Stimulated activated CD4-positive, alpha-beta T cell treated with anti-CD3 and anti-CD28 coated beads, Interleukin-15, amount 100 ng/mL, for 1 hour (primary cell): ENCODE measurements at places on chromosomes 5 and 9.

DNA sequence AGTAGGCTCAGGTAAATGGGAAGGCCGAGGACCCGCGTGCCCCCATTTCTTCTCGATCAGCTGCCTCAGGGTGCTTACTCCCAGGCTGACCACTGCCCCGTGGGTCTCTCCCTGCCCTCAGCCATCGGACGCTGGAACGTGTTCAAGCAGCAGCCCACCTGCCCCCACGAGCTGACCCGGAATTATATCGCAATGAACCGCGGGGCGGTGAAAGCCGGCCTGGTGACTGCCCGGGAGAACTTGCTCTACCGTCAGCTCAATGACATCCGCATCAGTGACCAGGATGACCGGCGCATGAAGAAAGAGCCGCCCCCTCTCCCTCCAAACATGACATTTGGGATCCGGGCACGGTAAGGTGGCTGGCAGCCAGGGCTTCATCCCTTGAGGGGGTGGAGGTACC lies 83.2 kb upstream of the BARHL1 start:
- no peak for DNase-seq

- no peak for DNase-seq
Observed at GRCh38 chr9:107513464-107514100, 24.0 kb upstream of the KLF4 start.

GRCh38 chr9:122785269-122785668 lies 3.5 kb upstream of the OR5C1 start:
- DNase-seq = no peak

DNA sequence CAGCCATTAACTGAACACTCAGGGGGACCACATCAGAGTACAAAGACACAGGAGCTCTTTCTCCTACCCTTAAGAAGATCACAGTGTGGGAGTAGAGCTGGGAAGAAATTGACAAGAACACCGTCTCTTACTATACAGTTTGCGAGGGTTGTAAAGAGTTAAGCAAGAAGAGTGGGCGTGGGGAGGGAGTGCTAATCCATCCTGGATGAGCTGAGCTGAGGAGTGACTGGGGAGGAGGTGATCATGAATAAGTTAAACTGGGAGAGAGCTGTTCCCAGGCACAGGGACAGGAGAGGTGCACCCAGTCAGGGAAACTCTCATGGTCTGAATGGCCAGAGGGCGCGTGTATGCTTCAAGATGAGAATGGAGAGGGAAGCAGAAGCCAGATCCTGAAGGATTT lies 17.2 kb downstream of the TAF1L start:
- DNase-seq = no peak

- DNase-seq = no peak
Observed at GRCh38 chr5:179768326-179769085, 25.3 kb upstream of the LTC4S start.

DNA sequence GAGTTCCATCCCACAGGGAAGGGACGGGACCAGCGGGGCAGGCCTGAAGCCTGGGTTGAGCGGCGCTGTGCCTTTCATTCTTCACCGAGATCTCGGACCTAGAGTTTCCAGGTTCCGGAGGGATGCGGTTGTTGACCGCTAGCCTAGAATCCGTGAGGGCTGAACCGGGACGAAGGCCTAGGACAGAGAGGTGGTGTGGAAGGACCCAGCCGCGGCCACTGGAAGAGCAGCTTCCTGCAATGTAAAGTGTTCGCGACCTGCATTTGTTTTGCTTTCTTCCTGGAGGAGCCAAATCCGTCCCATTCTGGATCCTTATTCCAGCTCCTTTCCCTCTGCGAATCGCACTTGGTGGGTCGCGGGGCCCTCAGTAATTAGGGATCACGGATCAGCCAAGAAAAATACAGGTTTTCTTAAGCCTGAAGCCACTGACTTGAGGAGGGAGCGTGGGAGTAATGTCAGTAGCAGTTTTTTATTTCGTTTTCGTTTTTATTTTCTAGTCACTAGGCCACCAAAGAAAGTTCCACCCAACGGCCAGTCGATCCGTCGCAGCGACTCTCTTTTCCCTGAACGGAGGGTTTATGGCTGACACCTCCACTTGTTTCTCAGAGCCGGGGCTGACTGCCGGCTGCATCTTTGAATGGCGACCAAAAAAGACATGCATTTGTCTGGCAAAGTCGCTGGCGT lies 48.6 kb downstream of the ANXA2R start:
- no peak for DNase-seq

DNA sequence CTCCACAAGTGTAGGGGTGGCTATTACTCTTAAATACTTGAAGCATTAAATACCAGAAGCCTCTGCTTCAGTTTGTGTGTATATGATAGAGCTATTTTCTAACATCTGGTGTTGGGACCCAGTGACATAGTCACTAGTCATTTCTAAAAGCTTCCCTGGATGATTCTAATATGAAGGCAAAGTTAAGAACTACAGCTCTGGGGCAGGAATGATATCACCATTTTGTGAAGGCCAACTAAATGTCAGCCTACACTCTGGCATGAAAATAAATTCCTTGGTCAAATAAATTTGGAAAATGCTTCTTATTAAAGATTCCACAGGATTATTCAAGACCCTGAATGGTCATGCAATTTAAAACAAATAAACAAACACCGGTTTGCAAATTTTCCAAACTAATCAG lies 197.7 kb downstream of the PLK2 start:
- no peak for DNase-seq

DNA sequence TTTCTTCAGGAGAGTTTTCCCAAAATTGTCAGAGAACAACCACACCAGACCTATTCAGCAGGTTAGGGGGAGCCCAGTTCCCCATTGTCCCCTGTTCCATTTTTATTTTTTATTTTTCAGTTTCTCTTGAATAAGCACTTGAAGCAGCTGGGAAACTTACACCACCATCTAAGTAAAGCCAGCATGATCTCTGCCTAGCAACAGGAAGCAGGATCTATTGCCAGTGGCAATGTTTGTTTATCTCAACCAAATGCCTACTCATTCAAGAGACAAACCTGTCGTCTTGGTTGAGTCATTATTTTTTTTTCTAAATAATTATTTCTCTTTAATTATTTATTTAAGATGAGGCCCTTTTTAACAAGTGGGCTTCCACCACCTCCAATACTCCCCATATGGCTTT lies 379.3 kb downstream of the PLK2 start:
- DNase-seq = no peak

- no peak for DNase-seq
Observed at GRCh38 chr5:59654691-59655090, 238.8 kb downstream of the PDE4D start.

- DNase-seq = no peak
Observed at GRCh38 chr5:106014262-106014661, 1656.5 kb downstream of the EFNA5 start.

DNA sequence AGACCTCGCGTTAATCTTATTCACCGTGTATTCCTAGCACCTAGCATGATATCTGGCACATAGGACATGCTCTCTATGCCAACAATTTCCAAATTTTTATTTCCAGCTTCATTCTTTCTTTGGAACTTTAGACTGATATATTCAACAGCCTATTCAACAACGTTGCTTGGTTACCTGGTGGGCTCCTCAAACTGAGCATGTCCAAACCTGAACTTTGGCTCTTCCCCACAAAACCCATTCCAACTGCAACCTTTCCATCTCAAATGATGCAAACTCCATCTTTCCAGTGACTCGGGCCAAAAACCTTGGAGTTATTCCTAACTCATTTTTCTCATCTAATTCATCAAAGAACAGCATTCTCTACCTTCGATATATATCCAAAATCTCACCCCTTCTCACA lies 525.2 kb downstream of the AGTPBP1 start:
- no peak for DNase-seq

DNA sequence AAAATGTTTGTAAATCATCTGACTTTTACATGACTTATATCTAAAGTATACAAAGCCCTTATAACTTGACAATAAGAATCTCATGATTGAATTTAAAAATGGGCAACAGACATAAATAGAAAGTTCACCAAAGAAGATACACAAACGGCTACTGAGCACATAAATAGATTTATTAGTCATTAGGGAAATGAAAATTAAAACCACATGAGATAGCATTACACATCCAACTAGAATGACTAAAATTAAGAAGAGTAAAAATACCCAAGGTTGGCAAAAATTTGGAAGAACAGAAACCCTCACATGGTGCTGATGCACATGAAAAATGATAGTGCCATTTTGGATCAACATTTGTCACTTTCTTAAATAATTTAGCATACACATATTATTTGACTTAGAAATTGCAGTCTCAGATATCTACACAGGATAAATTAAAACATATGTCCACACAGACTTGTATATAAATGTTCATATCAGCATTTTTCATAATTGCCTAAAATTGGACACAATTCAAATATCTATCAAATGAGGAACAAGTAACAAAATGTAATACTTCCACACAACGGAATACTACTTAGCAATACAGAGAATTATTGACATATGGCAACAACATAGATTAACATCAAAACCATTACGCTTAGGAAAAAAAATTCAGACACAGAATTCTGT lies 359.1 kb upstream of the DAB2 start:
- DNase-seq = no peak

GRCh38 chr5:123735384-123735783 lies 223.4 kb downstream of the CSNK1G3 start:
- DNase-seq = no peak

- peak; percentile 17 for DNase-seq
Observed at GRCh38 chr9:7976167-7976755, 176.7 kb upstream of the DMAC1 start.

DNA sequence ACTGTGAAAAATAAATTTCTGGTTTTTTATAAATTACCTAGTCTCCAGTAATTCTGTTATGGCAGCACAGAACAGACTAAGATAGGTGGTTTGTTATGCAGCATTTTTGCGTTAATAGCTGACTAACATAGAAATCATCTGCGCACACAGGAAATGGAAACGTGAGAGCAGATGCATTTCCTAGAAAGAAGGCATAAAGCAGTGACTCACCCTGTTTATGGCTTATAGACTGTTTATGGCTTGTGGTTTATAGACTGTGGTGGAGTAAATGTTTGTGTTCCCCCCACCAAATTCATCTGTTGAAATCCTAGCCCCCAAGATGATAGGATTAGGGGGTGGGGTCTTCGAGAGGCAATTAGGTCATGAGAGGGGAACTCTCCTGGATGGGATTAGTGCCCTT lies 18.3 kb upstream of the OSMR start:
- DNase-seq = no peak

DNA sequence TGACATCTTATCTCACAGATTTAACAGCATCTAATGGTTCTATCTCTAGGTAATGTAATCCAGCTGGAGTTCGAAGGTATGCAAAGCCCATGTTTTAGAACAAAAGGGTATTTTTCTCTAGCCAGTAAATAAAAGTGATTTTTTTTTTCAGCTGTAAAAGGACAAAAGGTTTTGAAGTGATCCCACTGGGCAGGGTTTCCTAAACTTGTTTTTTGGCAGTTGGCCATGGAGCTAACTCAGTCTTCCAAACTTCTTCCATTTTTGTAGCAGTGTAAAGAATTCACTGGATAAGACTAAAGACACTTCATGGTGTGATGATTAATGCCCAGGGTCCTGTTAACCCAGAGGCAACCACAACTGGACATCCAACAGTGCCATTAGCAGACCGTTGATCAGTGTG lies 63.8 kb downstream of the TMEM252 start:
- DNase-seq = no peak

DNA sequence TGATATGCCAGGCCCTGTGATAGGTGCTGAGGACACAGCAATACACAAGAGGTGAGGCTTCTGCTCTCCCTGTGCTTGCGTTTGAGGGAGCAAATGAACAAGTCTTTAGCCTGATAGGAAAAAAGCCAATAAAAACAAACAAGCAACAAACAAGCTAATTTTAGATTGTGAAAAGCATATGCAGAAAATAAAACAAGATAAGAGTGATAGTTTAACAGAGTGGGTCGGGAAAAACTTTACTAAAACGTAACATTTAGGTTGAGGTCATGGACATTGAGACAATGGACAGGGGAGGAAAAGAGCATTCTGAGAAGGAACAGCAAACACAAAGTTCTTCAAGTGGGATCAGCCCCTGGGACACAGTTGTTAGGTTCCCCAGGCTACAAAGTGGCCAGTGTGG lies 4.3 kb downstream of the SMIM3 start:
- no peak for DNase-seq

GRCh38 chr5:141870871-141871270 lies 7.3 kb downstream of the PCDH1 start:
- no peak for DNase-seq

DNA sequence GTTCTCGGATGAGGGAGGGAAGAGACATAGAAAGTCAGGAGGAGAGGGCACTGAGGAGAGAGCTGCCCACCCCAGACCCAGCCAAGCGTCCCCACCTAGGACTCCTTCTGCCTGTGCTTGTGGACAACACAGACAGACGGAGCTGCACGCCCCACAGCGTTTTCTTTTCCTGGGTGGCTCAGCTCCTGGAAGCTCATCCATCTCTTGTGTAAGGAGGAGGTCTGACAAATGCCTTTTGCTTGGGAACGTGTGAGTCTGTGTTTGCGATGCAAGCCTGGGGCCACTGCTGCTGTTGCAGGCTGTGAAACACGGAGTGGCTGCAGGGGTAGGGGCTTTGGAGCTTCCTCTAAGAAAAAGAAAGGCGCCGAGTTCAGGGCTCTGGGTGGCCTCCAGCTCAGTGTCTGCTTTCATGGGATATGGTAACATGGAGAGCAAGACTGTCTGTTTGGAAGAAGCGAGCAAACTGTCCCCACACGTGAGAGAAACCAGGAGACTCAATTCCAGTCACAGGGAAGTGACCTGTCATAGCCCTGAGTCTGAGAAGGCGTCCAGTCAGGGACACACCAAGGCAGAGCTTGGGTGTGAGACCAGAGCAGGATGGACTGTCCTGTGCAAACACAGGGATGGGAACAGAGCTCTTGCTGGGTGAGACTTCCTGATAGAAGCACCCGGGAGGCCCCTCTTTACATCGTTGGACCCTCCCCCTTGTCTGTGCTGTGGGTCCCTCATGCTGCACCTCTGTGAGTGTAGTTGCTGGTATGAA lies 42.7 kb downstream of the GADD45G start:
- no peak for DNase-seq

DNA sequence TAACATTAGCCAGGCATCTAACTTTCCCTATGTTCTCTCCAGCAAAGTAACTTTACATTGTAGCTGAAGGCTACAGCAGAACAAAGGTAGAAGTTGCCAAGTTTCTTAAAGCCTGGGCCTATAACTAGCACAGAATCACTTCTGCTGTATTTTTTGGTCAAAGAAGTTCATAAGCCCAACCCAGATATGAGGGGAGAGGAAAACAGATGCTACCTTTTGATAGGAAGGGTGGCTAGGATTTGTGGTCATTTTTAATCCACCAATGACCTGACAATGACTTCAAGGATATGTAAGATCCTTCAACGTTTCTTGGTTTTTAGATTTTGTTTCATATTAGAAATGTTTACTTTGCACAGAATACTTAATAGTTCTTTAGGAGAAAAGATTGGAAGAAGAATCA lies 64.2 kb upstream of the RANBP3L start:
- no peak for DNase-seq

DNA sequence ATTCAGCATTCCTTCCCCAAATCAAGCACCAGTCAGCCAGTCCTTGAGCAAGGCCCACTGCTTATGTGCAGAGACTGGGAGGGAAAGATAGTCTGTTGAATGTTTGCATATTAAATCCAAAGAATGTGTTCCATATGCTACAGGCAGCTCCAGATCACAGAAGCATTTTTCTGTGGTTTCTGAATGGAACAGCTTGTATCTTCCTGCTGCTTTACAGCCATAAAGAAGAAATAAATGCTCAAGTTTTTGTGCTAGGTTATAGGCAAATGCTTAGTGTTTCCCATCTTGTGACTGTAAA lies 310.3 kb downstream of the TRIM36 start:
- DNase-seq = no peak

GRCh38 chr9:72486594-72486955 lies 34.8 kb upstream of the TMC1 start:
- no peak for DNase-seq

- no peak for DNase-seq
Observed at GRCh38 chr5:67290655-67291054, 94.1 kb upstream of the CD180 start.

GRCh38 chr5:71589903-71590302 lies 2.8 kb downstream of the MCCC2 start:
- DNase-seq = no peak
